ENCODE measurements at places on chromosomes 11 and 22. TPM values are rescaled to one million over a fixed set of nuclear protein-coding genes. Genes with fewer than 3 reads are reported as not detected.

The FXYD6 gene
- 0.98 TPM for total RNA-seq

The ANO1 gene
- not detected for total RNA-seq

The SYNGR1 gene
- 3.9 TPM for total RNA-seq

The TNNT3 gene
- 0.81 TPM for total RNA-seq

The ZNF280B gene
- total RNA-seq = 0.45 TPM

The SLC35F2 gene
- 9.9 TPM for total RNA-seq

The KDM4E gene
- total RNA-seq = not detected

The APLNR gene
- total RNA-seq = not detected

The KCNE3 gene
- total RNA-seq = 0.18 TPM

GRCh38 chr11:5367448-5368074 is 16.1 kb upstream of the OR51M1 start:
- peak; percentile 97 for DNase-seq

DNA sequence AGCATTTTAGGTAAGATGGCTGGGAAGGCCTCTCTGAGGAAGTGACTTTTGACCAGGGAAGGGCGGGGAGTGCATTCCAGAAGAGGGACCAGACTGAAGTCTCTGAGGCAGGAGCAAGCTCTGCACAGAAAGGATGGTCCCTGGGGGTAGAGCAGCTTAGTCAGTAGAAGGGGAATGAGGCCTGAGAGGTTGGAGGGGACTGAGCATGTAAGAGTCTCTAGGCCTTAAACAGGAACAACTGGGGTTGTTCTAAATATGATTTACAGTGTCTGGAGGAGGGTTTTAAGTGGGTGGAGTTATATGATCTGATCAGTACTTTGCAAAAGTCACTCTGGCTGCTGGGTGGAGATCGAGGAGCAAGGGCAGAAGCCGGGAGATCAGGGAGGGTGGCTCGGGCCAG is 31.7 kb upstream of the TEF start:
- peak; percentile 43 for DNase-seq

GRCh38 chr11:86510674-86511073 is 136.0 kb downstream of the CCDC81 start:
- DNase-seq = no peak

DNA sequence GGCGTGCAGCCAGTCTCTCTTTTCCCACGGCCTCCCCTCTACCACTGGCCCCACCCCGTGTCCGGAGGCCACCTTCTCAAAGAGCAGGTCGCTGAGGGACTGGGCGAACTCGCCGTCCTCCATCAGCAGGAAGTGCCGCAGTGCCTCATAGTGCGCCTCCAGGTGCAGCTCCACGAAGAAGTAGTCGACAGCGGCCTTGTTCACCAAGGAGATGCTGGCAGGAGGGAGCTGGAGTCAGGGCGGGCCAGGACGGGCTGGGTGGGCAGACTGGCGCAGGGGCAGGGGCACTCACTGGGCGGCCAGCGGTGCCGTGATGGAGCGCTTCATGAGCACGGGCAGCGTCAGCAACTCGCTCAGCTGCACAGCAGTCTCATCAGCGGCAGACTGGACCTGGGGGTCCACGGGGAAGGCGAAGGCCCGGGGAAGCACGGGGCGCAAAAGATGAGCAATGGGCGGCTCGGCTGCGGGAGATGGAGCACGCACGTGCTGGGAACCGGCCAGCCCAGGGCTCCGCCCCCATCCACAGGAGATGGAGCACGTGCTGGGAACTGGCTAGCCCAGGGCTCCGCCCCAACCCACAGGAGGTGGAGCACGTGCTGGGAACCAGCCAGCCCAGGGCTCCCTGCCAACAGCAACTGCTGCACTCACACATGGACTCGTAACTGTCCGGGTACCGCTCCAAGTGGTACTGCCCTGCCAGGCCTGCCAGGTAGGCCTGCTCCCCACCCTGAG is 18.4 kb downstream of the SELENOO start:
- peak; percentile 61 for DNase-seq

DNA sequence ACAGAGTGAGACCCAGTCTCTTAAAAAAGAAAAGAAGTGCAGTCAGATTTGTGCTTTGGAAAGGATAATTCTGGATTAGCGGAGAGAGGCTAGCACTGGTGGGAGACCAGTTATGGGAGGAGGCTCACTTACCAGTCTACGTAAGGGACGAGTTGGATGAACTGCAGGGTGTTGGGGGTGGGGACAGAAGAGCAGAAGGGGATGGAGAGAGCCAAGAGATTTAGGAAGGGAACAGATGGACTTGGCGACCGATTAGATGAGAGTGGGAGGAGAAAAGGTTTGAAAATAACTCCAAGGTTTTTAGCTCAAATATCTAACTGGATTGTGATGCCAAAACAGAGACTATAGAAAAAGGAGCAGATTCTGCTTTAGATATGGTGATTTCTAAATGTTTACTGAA is 81.4 kb downstream of the SFI1 start:
- DNase-seq = no peak

DNA sequence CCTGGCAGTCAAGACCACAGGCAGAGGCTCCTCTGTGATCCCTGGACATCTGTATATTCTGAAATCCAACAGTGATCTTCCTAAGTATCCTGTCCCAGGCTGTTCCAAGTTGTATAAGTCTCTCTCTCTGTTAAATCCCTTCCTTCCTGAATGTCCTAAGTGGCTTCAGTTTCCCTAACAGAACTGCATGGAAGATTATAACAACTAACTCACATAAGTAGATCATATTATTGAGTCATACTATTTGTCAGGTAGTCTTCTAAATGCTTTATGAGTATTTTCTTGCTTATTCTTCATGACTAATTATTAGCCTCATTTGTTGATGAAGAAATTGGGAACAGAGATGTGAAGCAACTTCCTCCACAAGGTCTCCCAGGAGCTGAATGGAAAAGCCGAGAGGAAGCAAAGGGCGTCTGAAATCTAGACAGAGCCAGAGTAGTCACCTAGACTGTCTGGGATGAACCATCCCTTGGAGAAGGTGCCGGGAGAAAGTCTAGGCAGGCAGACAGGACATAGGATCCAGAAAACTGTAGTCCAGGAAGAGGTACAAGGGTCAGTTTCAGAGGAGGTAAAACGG is 93.2 kb upstream of the FAT3 start:
- DNase-seq = no peak

GRCh38 chr11:122100037-122100755 is 15.8 kb downstream of the BLID start:
- peak; percentile 86 for DNase-seq

- DNase-seq = peak; percentile 88
These were observed at the start of gene IPO7 for GRCh38 chr11:9384535-9385326. IPO7 (plus strand) TSS chr11:9384652; CDS start chr11:9384764, 112 bp downstream.

DNA sequence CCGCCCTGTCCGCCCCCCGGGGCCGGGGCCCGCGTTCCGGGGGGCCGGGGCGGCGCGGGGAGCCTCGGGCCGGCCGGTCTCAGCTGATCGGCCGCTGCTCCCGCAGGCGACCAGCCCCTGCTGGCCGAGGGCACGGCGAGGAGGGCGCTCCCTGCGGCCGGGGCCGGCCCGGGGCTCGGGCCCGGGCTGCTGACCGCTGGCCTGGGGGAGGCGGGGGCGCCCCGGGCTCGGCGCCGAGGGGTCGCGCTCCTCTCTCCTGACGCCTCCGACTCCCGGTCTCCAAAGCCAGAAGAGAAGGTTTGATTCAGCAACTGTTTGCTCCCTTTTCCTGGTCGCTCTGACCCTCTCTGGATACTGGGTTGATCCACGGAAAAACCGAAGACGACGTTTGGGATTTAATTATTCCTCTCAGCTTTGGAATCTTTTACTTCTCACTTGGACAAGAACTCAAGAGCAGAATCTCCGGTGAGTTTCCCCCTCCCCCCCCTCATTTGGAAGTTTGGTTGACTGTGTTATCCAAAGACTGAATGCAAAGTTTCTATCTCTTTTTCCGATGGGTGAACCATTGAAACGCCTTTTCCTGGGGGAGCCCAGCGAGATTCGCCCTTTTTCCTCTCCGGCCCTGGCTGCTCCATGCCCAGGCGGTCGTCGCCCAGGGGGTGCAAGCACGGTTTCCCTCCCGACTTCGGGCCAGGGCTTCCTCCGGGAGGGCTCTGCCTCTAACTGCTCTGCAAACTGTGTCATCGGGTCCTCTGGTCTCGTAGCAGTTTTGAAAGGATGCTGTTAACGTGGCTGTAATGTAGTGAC is 725 bp downstream of the KDM2A start:
- DNase-seq = no peak

DNA sequence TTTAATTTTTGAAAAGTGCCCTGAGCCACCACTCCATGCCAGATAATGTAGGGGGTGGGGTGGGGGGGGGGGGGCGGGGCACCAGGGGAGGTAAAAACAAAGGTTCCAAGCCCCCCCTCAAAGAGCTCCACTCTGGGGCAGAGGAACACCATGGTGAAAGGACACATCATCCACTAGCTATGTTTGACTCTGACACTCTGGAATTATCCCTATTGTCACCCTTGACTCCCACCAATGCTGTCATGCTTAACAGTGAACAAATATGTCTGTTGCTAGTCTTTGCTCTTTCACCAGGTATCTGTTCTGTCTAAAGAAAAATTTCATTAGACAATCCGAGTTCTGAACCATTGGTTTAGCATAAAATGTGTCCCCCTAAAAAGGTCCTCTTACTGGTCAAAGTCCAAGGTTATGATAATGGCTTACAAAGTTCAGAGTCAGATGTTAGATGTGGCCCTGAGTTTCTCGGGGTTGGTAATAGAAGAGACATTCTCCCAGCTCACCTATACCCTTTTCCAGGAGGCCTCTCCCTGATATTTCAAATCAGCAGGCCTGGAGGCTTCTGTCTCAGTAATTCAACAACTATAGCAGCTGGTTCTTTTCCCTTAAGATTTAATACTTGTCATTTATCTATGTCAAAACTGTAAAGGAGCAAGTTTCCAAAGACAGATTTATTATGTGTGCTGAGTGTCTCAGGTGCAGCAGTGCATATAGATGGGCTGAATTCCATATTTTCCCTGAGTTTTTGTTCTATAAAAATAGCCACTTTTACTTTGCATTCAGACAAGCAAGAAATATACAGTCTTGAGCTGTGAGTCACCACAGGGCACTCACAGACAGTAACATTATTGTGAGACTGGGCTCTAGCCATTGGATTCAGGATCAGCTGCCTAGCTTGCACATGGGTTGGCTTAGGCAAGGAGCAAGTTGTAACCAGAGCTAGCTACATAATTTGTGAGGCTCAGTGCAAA is 174.1 kb downstream of the CSNK2A3 start:
- peak; percentile 70 for DNase-seq

DNA sequence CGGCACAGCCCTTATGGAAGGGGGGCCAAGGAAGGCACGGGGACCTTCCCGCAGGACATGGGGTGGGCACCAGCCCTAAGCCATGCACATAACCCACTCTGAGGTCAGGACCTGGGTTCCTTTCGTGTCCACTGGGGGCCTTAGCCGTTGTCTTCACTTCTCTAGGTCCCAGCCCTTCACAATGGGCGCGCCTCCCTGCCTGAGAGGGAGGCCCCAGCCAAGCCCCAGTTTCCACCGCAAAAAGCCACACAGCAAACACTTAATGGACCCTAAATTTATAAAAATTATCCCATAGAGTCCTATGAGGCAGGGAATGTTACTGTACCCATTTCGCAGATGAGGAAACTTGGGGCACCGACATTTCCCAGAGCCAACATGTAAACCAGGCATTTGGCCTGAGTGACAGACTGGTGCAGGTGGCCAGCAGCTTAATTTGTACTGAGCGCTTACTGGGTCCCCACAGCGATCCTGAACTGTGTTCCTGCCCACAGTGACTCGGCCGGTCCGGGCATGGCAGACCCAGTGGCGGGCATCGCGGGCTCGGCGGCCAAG is 1.2 kb downstream of the GAS2L1 start:
- DNase-seq = no peak

- peak; percentile 45 for DNase-seq
These were observed 978 bp downstream of the C11orf87 start for GRCh38 chr11:109422870-109423465.

GRCh38 chr22:33811686-33812085 is 108.6 kb downstream of the LARGE1 start:
- DNase-seq = peak; percentile 90

DNA sequence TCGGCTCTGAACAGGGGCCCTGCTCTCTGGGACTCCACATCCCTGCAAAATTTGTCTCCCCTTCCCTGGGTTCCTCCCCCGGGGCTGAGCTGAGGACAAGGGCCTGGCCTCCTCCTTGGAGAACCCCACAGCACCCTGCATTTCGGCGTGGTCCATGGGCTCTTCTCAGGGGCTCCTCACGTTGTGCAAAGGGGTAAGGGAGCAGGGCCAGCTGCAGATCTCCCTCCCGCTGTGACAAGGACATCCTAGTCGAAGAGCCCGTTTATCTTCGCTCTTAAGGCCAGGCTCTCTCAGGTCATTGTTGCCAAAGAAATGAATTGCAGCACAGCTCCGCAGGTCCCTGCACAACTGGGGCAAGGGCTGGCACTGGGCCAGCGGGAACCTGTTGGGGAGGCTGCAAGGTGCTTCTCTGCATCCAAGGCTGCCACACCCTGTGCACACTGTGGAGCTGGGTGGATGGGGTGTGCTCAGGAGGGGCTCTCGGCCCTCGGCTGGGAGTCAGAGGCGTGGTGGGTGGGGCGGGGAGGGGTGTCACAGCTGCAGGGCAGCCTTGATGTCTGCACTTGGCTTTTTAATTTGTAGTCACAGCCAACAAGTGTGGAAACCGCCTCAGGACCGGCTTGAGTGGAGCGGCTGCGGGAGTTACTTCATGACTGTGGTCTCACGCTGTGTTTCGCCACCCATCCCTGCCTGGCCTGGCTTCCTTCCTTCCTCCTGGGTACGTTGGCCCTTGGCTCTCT is 26.6 kb upstream of the SEPTIN5 start:
- no peak for DNase-seq

GRCh38 chr11:65539744-65540289 is 14.9 kb downstream of the SCYL1 start:
- no peak for DNase-seq
